ENCODE measurements at places on chromosomes 13 and 19.

DNA sequence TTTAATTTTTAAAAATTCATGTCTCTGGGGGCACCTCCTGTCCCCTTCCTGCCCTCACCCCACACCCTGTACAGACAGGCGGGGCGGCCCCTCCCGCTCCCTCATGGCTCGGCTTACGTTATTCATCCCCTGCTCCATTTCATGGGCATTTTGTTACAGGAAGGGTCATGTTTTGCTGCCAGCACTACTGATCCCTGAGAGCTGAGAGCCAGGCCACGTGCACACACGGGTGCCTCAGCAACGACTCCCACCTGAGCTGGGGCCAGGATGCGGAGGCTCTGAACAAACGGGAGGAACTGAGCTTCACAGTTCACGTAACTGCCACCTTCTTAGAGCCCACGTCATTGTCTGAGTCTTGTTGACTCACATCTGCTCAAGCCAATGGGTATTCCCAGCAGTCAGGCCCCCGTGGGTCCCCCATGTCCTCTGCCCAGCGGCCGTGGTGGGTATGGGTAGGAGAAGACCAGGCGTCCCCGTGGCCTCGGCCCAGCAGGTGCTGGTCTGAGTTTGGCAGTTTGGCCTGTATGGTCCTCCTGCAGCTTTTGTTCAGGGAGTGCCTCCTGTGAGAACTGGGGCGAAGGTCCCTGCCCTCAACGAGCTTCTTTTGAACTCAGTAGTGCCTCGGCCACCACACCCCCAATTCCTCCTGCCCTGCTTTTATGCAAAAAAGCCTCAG, 16.4 kb upstream of the TMEM255B start:
- H3K4me1 ChIP-seq = peaks cover 28% of the 10 kb centered on the region
- no peak overlapping the region for H3K4me3 ChIP-seq
- no peak overlapping the region for H3K27ac ChIP-seq
- no peaks in the 10 kb centered on the region for H3K27me3 ChIP-seq
- DNase-seq = no peak

DNA sequence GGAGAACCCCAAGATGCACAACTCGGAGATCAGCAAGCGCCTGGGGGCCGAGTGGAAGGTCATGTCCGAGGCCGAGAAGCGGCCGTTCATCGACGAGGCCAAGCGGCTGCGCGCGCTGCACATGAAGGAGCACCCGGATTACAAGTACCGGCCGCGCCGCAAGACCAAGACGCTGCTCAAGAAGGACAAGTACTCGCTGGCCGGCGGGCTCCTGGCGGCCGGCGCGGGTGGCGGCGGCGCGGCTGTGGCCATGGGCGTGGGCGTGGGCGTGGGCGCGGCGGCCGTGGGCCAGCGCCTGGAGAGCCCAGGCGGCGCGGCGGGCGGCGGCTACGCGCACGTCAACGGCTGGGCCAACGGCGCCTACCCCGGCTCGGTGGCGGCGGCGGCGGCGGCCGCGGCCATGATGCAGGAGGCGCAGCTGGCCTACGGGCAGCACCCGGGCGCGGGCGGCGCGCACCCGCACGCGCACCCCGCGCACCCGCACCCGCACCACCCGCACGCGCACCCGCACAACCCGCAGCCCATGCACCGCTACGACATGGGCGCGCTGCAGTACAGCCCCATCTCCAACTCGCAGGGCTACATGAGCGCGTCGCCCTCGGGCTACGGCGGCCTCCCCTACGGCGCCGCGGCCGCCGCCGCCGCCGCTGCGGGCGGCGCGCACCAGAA, 1.1 kb downstream of the SOX1 start:
- H3K27me3 ChIP-seq = peaks cover 75% of the 10 kb centered on the region
- H3K4me1 ChIP-seq = no peaks in the 10 kb centered on the region
- H3K36me3 ChIP-seq = no peaks in the 10 kb centered on the region
- H3K4me3 ChIP-seq = no peak overlapping the region

- DNase-seq = no peak
- no peaks in the 10 kb centered on the region for H3K4me1 ChIP-seq
- no peak overlapping the region for H3K4me3 ChIP-seq
- H3K36me3 ChIP-seq = no peaks in the 10 kb centered on the region
- no peak overlapping the region for H3K27ac ChIP-seq
Observed at GRCh38 chr13:30934381-30934780, 1.9 kb downstream of the TEX26 start.

GRCh38 chr13:110474713-110475112, 86.8 kb downstream of the RAB20 start:
- H3K36me3 ChIP-seq = peaks cover 8% of the 10 kb centered on the region
- H3K4me1 ChIP-seq = peaks cover 39% of the 10 kb centered on the region
- DNase-seq = no peak
- no peak overlapping the region for H3K27ac ChIP-seq

DNA sequence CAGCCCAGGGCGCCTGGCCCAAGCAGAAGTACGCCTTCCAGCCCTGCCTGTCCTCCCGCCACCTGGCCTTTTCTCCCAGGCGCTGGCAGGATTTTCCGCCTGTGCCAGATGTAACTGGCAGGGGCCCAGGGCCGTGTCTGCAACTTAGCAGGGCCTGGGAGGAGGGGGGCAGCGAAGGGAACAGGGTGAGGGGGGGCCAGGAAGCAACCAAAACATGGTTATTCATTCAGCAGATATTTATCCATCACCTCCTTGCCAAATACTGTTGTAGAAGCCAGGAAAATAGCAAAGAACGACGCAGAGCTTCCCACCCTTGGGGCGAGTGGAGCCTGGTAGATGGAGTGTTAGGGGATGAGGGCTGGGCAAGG, 5.6 kb downstream of the TLE6 start:
- peak; percentile 92 for DNase-seq
- H3K27ac ChIP-seq = peak overlapping the region; percentile 60
- no peaks in the 10 kb centered on the region for H3K27me3 ChIP-seq
- no peaks in the 10 kb centered on the region for H3K36me3 ChIP-seq

DNA sequence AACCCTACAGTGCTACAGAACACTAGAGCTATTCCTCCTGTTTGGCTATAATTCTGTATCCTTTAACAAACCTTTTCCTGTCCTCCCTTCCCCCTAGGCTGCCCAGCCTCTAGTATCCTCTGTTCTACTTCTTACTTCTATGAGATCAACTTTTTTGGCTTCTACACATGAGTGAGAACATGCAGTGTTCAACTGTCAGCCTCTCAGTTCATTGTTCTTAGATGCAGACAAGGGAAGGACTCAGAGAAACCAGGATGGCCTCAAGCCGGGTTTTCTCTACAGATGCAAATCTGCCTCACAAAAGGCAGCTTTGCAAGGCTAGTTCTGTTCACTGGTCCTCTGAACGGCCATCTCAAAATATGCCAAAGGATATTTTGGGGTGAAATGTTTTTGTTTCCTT, 18.4 kb downstream of the AMER2 start:
- DNase-seq = no peak
- no peaks in the 10 kb centered on the region for H3K36me3 ChIP-seq

GRCh38 chr19:1774989-1775772, 21.9 kb downstream of the ONECUT3 start:
- H3K4me3 ChIP-seq = no peak overlapping the region
- no peak overlapping the region for H3K27ac ChIP-seq
- no peaks in the 10 kb centered on the region for H3K4me1 ChIP-seq
- peaks cover 73% of the 10 kb centered on the region for H3K27me3 ChIP-seq
- H3K36me3 ChIP-seq = no peaks in the 10 kb centered on the region
- peak; percentile 72 for DNase-seq

DNA sequence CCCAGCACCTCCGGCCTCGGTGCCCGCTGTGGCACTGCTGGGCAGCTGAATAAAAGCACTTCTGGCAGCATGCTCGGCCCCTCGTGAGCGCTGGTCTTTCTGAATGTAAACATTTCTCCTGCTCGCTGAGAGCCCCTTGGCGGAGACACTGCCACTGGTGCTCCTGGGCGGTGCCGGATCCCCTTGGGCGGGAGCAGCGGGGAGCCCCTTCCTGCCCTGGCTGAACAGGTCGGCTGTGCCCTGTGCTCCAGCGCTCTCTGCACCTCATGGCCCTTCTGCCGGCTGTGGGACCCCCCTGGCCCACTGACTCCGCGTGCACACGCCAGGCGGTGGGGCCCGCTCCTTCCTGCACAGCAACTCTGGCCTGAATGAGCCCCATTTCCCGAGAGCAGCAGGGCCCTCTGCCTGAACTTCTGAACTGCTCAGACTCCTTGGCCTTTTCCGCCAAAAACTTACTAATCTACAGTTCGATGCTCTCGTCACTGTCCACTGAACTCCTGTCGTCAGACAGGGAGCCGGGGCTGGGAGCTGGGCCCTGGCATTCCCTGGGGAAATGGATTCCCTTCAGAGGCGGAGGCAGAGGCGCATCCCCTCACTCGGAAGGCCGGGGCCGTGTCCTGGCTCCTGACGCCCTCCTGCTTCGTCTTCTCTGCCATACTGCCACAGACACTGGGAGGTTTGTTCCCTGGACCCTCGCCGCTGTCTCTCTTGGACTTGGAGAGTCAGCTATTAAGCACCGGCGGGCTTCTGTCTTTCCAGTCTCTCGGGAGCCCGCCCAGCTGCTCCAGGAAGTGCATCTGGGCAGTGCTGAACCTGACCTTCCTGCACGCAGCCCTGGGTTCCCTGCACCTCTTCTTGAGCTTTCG, 14.2 kb downstream of the RB1 start:
- H3K4me1 ChIP-seq = no peaks in the 10 kb centered on the region
- H3K27me3 ChIP-seq = no peaks in the 10 kb centered on the region
- no peak overlapping the region for H3K27ac ChIP-seq
- H3K4me3 ChIP-seq = no peak overlapping the region

DNA sequence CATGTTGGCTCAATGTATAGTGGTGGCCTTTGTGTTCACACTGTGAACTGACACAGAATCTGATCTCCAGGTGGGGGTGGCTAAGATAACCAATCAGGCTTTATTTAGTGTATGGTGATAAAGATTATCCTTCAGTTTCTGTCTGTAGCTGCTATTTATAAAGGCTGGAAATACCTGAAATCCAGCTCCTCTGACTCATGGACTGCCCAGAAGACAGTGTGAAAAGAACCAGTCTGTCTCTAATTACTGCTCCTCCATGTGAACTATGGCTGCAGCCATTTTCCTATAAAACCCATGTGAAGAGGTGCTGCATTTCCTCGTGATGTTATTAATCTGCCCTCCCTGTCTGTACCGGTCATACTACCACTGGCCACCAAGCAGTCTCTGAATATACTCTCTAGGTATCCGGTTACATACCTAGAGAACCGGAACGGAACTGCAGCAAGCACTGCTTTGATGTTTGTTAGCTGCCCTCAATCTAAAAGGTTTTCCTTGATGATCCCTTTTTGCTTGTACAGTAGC, 238.0 kb downstream of the LHFPL6 start:
- DNase-seq = no peak
- H3K36me3 ChIP-seq = no peaks in the 10 kb centered on the region
- H3K27me3 ChIP-seq = no peaks in the 10 kb centered on the region
- H3K27ac ChIP-seq = no peak overlapping the region
- H3K4me1 ChIP-seq = no peaks in the 10 kb centered on the region

GRCh38 chr19:12769689-12770088, 5.7 kb downstream of the HOOK2 start:
- peaks cover 23% of the 10 kb centered on the region for H3K4me1 ChIP-seq
- no peaks in the 10 kb centered on the region for H3K27me3 ChIP-seq
- H3K4me3 ChIP-seq = no peak overlapping the region
- no peak for DNase-seq
- H3K36me3 ChIP-seq = no peaks in the 10 kb centered on the region

DNA sequence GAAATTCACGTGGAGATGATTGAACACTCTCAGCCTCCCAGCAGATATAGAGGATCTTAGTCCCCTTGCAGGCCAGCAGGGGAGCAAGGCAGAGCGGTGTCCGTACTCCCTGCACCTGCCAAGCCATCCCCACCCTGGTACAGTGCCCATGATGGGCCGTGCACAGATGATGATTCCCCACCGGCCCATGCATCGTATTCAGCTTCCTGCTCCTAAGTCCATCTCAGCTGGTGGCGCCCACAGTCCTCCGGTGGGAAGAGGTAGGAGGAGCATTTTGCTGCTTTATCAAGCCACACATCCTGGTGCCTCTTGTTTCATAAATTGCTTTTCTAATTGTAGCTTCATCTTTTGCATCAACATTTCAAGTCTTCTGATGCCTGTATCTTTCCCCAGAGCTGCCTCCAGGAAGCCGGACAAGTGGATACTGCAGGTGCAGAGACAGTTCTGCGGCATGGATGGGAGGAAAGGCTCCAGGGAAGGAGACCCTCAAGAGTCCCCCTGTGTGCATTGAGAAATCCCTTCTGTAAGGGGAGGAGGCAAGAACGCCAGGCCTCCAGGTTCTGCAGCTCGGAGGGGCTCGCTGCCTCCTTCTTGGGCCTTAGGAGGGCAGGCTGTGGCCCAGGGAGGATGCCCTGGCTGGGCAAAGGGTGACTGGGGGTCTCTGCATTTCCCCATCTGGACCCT, 55.3 kb downstream of the F2RL3 start:
- H3K4me1 ChIP-seq = no peaks in the 10 kb centered on the region
- H3K27ac ChIP-seq = no peak overlapping the region
- DNase-seq = no peak
- no peak overlapping the region for H3K4me3 ChIP-seq

GRCh38 chr13:35630551-35631275, 154.2 kb upstream of the MAB21L1 start:
- no peaks in the 10 kb centered on the region for H3K27me3 ChIP-seq
- DNase-seq = peak; percentile 36
- 0 out of 2 replicates have a peak, but pooled peaks cover 4% of the 10 kb centered on the region for H3K4me1 ChIP-seq
- peak overlapping the region; percentile 40 for H3K27ac ChIP-seq
- no peak overlapping the region for H3K4me3 ChIP-seq

GRCh38 chr19:32404933-32405430, 588 bp upstream of the DPY19L3 start:
- peak overlapping the region; percentile 94 for H3K27ac ChIP-seq
- H3K4me3 ChIP-seq = peak overlapping the region; percentile 90
- H3K36me3 ChIP-seq = peaks cover 19% of the 10 kb centered on the region
- peaks cover 19% of the 10 kb centered on the region for H3K4me1 ChIP-seq
- no peak for DNase-seq

DNA sequence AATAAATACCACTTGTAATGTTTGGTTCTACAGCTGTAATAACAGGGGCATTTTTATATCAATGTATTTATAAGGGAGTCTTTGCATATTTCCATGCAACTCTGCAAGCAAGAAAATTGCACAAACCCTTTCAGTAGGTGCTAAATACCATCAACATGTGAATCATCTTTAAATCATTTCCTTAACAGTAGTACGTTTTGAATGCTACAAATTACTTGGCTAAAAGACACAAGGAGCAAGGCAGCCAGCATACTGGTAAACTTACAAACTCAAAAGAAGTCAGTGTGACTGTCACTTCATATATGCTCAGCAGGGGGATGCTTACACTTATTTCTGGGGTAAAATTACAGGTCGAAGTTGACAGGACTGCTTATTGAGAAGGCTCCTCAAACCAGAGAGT, 402.4 kb downstream of the EFNB2 start:
- no peak overlapping the region for H3K4me3 ChIP-seq
- H3K36me3 ChIP-seq = no peaks in the 10 kb centered on the region
- no peak for DNase-seq
- H3K27me3 ChIP-seq = no peaks in the 10 kb centered on the region

GRCh38 chr19:42172261-42172660, 40.0 kb upstream of the POU2F2 start:
- no peak for DNase-seq
- no peak overlapping the region for H3K4me3 ChIP-seq
- H3K36me3 ChIP-seq = no peaks in the 10 kb centered on the region
- H3K27ac ChIP-seq = no peak overlapping the region
- peaks cover 8% of the 10 kb centered on the region for H3K4me1 ChIP-seq
- H3K27me3 ChIP-seq = peaks cover 10% of the 10 kb centered on the region

- H3K27ac ChIP-seq = no peak overlapping the region
- H3K4me3 ChIP-seq = no peak overlapping the region
- H3K36me3 ChIP-seq = no peaks in the 10 kb centered on the region
- H3K4me1 ChIP-seq = no peaks in the 10 kb centered on the region
- no peak for DNase-seq
Observed at GRCh38 chr13:46101484-46102254, 3.2 kb downstream of the CPB2 start.

All from SK-N-SH (cell line).